ENCODE measurements at places on chromosomes 1 and 21.

GRCh38 chr1:247528812-247529474 is 7.3 kb downstream of the OR2C3 start:
- no peak for DNase-seq

DNA sequence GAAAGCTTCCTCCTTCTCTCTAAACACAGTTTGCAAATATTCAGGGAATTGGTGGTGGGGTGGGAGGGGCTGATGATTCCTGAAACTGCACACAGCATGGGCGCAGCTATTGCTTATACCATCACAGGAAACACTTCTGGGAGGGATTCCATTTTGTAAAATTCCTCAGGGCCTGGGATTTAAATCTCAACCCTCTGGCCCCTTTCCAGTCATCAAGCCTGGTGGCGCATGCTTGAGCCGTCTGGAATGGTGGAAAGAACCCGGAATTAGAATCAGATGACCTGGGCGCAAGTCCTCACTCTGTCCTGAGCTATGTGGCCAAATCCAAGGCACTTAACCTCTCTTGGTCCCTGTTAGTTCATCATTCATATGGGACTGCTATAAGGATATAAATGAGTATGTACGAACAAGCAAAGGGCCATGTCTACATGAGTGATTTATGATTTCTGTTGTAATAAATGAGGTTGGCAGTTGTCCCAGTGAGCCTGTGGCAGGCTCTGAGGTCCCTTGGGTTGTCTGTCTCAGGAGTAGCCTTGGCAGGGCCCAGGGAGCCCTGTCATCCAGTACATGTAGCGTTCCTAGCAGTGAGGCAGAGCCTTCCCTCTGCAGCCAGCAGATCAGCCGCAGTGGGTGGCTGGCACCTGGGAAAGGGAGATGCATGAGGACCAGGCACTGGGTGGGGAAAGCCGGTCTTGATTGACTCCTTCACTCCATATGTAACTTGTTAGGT is 72.0 kb downstream of the MAN1C1 start:
- no peak for DNase-seq

GRCh38 chr1:171138980-171139379 is 46.1 kb upstream of the FMO2 start:
- no peak for DNase-seq

GRCh38 chr21:26098772-26099397 is 71.7 kb downstream of the APP start:
- DNase-seq = no peak

DNA sequence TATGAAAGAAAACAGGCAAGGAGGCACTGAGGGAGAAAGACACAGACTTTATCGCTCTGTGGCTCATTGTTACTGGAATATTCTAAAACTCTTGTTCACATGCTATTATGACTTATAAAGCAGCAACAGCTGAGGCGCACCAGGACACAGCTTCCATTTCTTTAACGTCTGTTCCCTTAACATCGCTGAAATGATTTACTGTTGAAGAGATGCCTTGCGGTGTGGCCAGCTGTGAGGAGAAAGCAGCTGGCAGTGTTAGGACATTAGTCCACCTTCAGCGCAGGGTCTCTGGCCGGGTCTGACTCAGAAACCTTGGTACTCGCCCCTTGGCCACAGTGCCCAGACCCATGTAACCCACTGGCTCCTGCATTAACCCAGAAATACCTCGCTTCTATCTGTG is 3.1 kb upstream of the PER3 start:
- no peak for DNase-seq

DNA sequence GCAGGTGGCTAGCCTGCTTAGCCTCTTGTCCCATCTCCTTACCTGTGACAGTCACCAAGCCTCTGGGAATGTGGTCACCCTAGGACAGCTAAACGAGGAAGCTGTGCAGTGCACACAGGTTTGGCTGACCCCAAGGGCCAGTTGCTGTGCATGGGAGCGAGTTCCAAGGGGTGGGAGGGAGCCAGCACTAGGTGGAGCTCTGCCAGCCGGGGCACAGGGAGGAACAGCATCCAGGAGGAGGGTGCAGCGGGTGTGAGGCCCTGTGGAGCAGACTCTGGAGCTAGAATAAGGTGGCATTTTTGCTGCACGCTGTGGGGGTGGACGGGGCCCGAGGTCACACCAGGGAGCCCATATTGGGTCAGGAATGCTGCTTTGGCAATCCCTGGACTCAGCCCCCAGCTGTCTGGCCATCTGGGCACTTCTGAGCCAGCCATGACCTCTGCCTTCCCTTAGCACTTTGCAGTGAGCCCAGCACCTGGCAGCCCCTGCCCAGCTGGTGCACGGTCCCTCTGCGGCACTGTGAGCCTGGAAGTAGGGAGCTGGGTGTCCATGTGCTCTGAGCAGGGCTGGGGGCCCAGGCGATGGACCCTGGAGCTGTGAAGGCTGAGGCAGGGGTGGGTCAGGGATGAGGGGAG is 8.7 kb downstream of the PDXK start:
- DNase-seq = no peak

- DNase-seq = no peak
Measured at GRCh38 chr1:27589841-27590426, 14.0 kb downstream of the AHDC1 start.

GRCh38 chr1:5998051-5998905 is 6.1 kb upstream of the NPHP4 start:
- DNase-seq = no peak

GRCh38 chr1:61520401-61520800 is 204.5 kb downstream of the TM2D1 start:
- DNase-seq = no peak

DNA sequence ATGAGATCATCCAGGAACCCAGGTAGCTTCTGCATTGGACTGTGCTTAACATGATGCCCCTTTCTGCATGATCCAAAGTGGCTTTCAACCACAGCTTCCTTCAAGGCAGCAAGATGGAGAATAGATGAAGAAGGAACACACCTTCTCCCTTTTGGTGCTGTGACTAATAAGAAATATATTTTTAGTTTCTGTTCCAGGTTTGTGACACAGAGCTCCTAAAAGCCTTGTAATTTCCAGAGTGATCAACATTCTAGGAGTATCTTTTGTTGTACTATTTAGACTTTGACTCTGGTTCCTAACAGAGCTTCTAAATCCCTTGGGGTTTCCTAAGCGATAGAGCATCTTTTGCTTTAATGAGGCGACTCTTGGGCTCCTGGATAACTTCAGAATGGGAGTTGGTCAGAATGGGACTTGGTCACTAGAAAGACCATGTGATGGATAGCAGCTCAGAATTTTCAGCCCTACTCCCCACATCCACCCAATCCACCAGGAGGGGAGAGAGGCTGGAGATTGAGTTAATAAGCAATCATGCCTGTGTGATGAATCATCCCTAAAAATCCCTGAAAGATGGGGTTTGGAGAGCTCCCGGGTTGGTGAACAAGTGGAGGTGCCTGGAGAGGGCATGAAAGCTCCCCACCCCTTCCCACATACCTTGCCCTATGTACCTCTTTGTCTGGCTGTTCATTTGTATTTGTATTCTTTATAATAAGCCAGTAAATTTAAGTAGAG is 134.8 kb downstream of the FGGY start:
- DNase-seq = no peak

- DNase-seq = peak; percentile 70
Measured at GRCh38 chr1:204493984-204494280, 673 bp downstream of the PIK3C2B start.

- DNase-seq = no peak
Measured at GRCh38 chr1:151478923-151479322, 19.6 kb upstream of the POGZ start.

- no peak for DNase-seq
Measured at GRCh38 chr1:197769287-197769686, 6.0 kb downstream of the DENND1B start.

- DNase-seq = no peak
Measured at GRCh38 chr1:226871636-226872327, 1.4 kb downstream of the PSEN2 start.

GRCh38 chr1:204574865-204575163 is 58.6 kb downstream of the MDM4 start:
- DNase-seq = no peak

DNA sequence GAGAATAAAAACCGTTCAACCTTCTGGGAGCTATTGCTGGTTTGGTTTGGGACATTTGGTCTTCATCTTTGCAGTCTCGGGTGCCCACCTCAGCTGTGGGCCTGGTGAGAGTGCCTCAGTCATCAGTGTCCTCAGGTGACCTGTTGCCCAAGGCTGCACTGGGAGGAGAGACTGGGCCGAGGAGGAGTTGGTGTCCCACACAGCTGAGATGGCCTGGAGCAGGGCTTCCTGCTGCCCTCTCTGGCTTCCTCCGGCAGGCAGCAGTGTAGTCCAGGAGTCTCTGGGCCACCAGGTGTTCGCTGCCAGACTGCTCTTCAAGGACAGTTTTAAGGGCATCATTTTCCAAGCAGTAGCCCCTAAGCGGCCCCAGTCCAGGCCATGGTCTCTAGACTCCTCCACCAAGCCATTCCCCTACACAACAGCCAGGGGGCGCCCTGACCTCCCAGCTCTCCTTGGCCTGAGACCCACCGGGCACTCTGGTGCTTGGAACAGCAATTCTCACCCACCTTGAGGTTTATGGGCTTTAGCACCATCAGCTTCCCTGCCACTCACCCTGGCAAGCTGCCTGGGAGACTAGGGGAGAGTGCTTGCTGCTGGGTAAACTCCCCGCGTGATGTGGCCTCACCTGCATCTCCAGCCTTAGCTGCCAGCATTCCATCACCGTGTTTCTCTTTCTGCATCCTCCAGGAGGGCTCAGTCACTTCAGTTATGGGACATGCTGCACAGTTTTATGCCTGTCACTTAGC is 9.1 kb upstream of the SYTL1 start:
- peak; percentile 68 for DNase-seq

GRCh38 chr1:212225871-212226302 is 59.3 kb upstream of the PPP2R5A start:
- DNase-seq = no peak

DNA sequence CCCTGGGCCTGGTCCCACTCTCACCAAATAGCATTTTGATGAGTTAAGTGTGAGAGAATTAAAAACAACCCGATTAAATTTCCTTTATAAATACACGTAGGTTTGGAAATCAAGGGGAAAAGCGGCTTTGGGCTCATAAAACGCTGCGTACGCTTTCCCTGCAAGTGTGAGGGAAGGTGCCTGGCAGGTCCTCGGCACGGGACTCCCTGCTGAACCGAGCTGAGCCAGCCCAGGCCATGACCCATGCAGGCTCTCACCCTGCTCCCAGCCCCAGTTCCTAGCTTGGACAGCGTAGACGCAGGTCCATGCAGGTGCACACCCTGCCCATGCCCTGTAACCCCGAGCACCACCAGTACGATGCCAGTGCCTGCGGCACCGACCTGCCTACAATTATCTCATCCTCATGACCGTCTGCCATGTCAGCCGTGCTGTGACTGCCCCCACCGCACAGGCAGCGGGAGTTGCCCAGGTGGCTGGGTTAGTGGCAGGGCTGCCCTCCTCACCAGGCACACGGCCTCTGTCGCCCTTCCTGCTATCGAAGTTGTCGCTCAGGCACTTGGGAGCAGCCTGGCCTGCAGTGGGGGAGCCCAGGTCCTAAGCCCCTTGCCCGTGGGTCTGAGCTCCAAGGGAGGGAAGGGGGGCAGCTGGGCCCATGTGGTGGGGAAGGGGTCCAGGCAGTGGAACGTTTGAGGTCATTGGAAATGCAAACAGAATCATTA is 41.0 kb upstream of the ACTRT2 start:
- DNase-seq = peak; percentile 3

GRCh38 chr1:177517546-177517945 is 346.8 kb downstream of the BRINP2 start:
- no peak for DNase-seq

DNA sequence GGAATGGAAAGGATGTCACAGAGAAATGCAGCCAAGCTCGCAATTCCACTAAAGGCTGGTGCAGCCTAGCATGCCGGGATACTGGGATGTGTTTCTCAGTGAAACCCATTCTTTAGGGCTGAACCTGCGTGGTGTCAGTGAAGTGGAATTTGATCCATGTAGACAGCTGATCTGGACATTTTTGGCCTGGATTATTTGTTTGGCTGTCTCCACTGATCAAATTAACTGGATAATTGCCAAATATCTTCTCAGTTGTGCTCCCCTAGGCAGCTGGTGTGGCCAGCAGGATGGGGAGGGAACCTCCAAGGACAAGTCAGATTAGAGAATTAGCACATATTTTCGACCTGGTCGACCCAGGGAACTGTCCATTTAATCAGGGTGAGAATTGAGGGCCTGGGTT is 318.4 kb downstream of the RPS6KC1 start:
- DNase-seq = no peak

GRCh38 chr21:42012344-42012743 is 2.2 kb upstream of the ZBTB21 start:
- DNase-seq = no peak

GRCh38 chr21:31235671-31236450 is 108.2 kb downstream of the TIAM1 start:
- DNase-seq = no peak

- DNase-seq = no peak
Measured at GRCh38 chr1:48645883-48646282, 130.8 kb downstream of the BEND5 start.

- DNase-seq = peak; percentile 10
Measured at GRCh38 chr1:46102769-46103476, 29.5 kb downstream of the PIK3R3 start.

GRCh38 chr1:19635646-19636045 is 8.5 kb upstream of the NBL1 start:
- DNase-seq = no peak

- DNase-seq = no peak
Measured at GRCh38 chr21:37769656-37770055, 146.6 kb downstream of the KCNJ6 start.

- no peak for DNase-seq
Measured at GRCh38 chr1:51240084-51240483, 4.0 kb downstream of the RNF11 start.

- no peak for DNase-seq
Measured at GRCh38 chr1:24859063-24860010, 70.7 kb downstream of the RUNX3 start.
